ENCODE measurements at places on chromosomes 2 and 18.

- no peak for DNase-seq
Observed at GRCh38 chr18:58556331-58557007, 72.4 kb downstream of the ALPK2 start.

DNA sequence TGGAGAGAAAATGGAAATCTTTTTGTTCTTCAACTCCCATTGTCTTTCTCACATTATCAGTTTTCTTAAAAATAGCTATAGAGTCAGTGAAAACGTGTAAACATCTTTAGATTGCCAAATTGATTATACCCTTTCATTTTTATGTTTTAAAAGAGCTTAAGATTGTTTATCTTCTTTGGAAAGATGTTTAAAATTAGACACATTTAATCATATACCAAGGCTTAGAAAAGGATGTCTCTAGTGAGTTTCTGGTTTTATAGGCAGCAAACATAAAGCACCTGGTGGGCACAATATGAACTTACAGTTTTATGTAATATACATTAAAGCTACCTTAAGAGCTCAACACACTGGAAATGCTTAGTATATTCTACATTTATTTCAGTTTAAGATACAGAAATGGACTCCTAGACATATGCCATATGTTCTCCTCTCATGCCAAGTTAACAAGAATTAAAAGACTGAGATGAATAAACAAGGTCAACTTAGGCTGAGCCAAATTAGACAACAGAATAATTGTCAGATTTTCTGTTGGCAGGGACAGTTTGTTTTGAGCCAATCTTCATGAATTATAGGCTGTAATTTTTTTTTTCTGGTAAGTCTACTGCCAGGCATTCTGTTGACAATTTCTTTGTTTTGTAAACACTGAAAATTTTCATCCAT, 112.7 kb downstream of the OTX1 start:
- no peak for DNase-seq

GRCh38 chr2:113755035-113755834, 1.2 kb downstream of the SLC35F5 start:
- DNase-seq = no peak

DNA sequence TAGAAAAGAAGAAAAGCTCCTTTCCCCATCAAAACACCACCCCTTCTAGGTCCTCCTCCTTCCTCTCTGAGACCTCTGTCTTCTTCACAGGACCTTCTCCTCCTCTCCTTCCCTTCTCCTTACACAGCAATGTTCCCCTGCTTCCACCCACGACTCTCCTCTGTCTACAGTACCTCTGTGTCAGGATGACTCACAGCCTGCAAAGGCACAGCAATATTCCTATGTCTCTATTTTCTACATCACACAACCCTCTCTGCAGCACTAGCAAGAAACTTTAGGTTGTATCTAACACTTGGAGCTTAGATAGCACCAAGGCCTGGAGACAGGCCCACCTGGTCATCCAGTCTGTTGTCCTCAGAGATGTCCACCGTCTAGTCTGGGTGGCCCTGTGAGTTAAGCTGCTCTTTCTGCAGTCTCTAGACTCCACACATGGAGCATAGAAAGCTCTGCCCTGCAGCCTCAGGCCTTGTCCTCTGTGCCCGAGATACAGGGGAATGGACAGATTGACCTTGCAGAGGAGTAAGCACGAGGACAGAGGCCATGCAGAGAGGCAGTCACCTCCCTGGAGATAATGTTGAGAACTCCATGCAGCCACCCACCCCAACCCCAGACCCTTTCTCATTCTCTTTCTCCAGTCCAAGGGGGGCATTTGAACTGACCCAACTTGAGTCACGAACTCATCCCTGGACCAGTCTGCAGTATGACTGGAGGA, 212.0 kb downstream of the TNS1 start:
- no peak for DNase-seq

DNA sequence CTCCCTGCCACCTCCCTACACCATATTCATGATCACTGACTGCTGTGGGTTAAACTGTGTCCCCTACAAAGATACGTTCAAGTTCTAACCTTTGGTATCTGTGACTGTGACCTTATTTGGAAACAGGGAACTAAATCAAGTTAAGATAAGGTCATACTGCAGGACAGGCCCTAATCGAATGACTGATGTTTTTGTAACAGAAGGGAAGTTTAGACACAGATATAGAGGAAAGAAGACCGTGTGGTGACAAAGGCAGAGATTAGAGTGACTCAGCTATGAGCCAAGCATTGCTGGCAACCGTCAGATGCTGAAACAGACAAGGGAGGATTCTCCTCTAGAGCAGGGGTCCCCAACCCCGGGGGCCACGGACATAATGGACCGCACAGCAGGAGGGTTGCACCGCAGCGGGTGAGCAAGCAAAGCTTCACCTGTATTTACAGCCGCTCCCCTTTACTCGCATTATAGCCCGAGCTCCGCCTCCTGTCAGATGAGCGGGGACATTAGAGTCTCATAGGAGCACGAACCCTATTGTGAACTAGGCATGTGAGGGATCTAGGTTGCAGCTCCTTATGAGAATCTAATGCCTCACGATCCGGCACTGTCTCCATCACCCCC, 28.9 kb upstream of the RNF152 start:
- DNase-seq = no peak

DNA sequence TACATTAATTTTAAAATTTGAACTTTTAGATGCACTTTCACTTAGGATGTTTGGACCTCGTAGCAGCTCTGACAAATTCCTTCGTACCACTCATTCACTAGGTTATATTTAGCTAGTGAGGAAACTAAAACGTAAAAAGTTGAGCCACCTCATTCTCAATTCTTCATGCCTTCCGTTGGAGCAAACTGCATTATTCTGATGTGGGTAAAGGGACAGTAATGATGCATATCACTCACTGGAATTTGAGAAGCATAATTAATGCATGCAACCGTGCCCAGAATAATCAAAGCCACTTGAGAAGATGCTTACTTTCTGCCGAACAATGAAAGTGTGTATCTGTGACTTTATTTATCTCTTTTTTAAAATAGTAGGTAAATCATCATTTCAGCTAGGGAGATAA, 2.2 kb downstream of the CNOT9 start:
- DNase-seq = no peak

DNA sequence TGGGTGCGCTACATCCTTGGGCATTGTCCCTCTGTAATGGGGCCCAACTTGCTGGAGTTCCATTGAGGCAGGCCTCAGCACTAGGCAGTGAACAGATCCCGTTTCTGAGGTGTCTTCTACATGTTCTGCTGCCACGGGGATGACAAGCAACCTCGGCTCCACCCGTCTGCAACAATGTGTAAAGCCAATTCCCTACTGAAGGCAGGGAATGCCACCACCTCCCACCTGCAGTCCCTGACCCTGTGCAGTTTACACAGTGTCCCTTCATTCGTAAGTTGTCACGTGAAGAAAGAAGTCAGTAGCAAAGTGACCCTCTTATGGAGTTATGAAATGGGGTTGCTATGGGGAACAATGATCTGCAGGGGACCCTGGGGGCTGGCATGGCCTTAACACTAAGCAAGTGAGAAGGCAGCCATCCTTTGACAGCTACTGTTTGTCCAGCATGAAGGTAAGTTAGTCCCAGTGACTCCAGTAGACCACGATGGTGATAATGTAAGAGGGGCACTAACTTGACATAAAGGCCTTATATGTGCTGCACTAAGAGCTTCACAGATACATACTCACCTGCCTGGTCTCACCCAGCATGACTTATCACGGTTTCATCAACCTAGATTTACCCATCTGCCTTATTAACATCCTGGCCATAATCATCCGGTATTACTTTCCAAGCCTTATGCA, 130.6 kb upstream of the ZSWIM2 start:
- no peak for DNase-seq

- DNase-seq = no peak
Observed at GRCh38 chr2:196275646-196276352, 104.4 kb upstream of the STK17B start.

DNA sequence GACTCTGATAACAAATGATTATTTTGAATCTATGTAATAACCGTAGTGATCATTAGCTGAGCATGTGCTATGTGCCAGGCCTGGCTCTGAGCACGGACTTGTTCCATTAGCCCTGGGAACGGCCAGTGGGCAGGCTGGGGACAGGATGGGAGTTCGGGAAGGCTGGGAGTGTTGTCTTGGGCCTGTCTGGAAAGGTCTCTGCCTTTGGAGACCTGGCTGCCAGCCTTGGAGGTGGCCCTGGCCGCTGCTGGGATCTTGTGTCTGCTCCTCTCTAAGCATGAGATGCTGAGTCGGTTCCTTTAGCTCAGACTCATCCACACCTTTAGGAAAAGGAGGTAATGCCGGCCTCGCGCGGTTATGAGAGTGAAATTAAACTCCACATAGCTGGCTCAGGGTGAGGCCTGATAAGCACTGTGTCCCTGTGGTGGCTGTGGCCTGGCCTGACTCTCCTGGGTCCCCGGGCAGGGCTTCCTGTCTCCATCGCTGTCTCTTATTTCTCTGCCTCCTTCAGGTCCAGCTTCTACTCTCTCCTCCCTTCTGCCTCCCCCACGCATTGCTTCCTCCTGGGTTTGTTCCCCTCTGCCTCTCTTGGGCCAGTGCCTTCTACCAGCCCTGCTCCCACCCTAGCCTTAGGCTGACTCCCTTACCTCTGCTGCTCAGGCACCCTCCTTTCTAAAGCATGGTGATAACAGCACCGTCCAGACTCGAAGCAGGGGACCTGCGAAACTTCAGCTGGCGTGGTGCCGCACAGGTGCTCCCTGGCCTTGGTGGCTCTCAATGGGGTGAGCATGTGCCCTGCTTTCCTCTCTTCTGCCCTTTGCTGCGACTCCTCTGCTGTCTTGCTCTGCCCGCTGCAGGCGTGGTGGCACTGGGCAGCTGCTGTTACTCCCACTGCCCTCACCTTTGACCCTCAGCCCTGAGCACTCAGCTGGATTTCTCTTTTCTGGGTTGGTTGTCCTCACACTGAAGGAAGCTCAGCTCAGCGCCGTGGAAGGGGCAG, 41.8 kb downstream of the NCK2 start:
- DNase-seq = no peak

GRCh38 chr18:4352746-4353551, 102.2 kb downstream of the DLGAP1 start:
- DNase-seq = no peak

DNA sequence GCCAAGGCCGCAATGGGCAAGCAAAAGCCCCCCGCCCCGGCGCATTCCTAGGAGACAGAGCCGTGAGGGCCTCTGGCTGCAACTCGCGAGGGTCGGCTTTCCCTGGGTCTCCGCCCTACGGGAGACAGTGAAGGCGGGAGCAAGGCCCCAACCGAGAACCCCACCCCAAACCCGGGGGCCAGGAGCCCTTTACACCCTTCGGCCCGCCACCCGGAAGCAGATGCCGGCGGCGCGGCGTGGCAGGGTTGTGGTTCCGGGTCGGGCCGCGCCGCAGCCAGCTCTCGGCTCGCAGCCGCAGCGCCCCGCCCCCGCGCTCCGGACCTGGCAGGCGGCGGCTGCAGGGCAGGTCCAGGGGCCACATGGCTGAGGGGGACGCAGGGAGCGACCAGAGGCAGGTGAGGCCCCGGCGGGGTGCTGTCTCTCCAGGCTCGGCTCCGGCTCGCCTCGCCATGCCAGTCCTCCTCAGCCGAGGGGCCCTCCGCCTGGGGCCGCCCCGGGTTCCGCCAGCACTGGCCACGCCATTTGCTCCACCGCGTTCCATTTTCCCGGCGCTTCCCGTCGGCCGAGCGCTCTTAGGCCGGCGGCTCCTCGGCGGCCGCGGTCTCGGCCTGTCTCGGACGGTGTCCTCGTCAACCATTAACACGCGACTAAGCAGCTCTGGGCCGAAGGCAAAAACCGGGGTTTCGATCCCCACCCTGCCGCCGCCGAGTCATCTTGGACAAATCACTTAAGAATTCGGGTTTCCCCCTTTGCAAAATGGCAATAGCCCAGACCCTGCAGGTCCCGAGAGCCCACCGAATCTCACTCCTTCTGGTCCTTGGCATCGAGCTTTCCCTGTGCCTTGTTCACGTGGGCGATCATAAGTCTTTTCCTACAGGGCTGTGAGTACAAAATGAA, at the start of gene IMPACT:
Gene IMPACT, plus strand, starts transcription at position 273 of the 897 bp plus-strand sequence. Its CDS starts 87 bp downstream, at position 360.
- peak; percentile 58 for DNase-seq

DNA sequence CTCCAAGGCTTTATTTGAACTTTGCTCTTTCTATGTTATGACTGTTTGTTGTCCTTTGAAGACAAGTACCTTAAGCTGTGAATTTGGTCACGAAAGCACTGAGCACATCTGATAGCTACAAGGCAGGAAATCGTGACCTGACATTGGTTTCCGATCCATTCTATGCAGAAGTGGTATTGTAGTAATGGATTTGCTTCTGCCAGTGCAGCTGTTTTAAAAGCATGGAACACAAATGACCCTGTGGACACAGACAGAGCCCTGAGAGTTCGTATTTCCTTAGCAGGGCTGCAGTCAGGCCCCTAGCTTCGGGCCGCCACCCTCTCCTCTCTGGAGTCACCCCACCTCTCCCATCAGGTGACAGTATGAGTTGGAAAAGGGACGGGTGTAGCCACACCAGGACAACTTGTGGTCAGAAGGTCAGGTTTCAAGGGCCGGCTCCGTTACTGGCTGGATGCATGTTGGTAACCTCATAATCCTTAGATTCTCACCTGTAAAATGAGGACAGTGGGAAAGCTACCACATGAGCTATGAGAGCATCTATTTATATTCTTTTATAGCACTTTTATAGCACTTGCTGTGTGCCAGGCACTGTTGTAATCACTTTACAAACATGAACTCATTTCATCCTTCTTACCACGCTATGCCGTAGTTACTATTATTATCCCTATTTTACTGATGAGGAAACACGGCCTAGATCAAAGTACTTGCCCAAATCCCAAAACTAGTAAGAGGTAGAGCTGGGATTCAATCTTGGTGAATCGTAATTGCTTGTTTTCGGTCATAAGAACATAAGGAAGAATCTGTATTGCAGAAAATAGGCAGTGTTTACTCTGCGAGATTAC, 70.2 kb downstream of the SPATS2L start:
- DNase-seq = no peak

DNA sequence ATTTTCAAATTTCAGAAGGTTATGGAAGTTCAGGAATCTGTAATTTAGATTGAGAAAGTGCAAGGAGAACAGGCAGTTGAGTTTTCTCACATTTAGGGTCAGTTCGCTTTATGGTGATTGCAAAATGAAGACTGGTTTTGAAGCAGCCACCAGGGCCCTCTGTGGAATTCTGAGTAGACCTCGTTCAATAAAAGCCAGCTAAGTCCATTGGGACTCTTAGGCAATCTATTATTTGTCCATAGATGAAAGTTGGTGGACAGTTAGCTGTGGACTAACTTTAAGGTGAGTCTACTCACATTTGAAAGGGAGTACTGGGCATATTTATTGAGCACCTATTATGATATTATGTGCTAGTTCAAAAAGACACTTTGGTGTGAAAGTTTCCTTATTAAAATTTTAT, 266.3 kb upstream of the LINC00305 start:
- no peak for DNase-seq

- no peak for DNase-seq
Observed at GRCh38 chr2:181876614-181877063, 14.9 kb upstream of the ITPRID2 start.

DNA sequence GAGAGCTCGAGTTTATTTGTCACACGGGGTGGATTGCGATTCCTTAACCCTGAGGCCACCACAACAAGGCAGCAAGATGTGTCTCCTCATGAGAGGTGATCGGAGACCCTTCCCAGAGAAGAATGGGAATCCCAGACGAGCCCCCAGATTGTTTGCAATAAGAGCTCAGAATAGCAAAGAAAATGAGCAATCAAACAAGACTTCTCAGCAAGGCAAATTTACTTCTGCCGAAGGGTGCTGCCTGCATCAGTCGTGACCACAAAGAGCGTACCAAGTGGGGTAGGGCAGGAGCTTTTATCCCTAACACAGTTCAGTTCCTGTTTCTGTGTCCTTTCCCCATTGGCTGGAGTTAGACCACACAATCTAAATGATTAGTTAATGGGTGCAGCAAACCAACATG, 237.5 kb upstream of the SYT4 start:
- DNase-seq = no peak

All from stimulated activated CD4-positive, alpha-beta T cell treated with anti-CD3 and anti-CD28 coated beads, Interleukin-1b, Interleukin-23, amount 100 ng/mL, for 1 hour (primary cell).